CD4-positive, alpha-beta memory T cell (primary cell): ENCODE measurements at places on chromosomes 2 and 18.

DNA sequence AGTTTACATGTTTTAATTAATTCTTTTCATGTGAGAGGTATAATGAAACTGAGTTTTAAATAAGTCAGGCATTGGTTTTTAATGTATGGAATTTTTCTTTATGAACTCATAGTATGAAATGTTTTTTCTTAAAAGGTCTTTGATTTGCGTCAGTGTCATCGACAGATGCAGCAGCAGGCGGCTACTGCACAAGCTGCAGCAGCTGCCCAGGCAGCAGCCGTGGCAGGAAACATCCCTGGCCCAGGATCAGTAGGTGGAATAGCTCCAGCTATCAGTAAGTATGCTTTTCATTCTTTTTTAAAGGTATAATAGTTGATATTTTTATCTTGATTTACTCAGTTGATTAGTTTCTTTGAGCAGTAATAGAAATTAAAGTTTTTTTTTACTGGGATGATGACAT is 46.5 kb downstream of the SMAD4 start:
- peaks cover 38% of the 10 kb centered on the region for H3K36me3 ChIP-seq
- no peak for DNase-seq
- H3K27me3 ChIP-seq = no peaks in the 10 kb centered on the region
- no peak overlapping the region for H3K4me3 ChIP-seq
- H3K27ac ChIP-seq = no peak overlapping the region
- H3K4me1 ChIP-seq = no peaks in the 10 kb centered on the region

DNA sequence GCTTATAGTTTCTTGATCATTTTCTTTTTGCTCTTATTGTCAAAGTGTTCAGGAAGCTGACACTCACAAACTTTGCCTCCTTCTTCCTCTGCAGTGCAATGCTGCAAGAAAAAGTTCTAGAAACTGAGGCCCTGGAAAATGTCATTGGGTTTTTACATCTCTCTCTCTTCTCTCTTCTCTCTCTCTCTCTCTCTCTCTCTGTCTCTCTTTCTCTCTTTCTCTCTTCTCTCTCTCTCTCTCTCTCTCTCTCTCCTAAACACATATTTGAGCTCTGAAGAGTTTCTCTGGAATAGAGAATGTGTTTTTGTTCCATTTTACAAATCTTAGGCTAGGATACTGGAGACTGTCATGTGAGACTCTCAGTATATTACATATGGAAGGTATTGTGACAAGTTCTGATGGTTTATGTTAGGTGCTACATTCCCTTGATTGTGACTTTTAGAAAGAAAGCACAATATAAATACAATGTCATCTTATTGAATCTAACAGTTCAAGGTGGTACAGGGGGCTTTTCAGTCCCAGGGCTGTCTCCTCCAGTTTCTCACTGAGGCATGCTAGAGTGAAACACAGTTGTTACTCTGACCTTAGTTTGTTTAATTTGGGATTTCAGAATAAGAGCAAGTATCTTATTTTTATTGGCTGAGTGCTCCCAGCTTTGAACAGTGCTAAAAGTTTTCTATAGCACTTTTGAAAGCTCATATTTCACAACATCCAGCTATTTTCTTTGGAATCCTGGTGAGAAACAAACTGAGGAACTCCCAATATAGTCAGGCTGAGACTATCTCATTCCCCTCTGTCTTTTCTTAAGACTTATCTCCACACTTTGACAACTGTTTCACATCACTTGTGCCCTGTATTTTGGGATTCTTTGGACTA is 41.4 kb upstream of the EHBP1 start:
- no peak for DNase-seq
- H3K4me3 ChIP-seq = no peak overlapping the region
- H3K27me3 ChIP-seq = no peaks in the 10 kb centered on the region
- H3K36me3 ChIP-seq = no peaks in the 10 kb centered on the region

- H3K4me1 ChIP-seq = no peaks in the 10 kb centered on the region
- H3K27me3 ChIP-seq = no peaks in the 10 kb centered on the region
- no peaks in the 10 kb centered on the region for H3K36me3 ChIP-seq
Measured at GRCh38 chr18:8063733-8064132, 496.6 kb downstream of the PTPRM start.

- no peak for DNase-seq
- no peaks in the 10 kb centered on the region for H3K27me3 ChIP-seq
- H3K36me3 ChIP-seq = no peaks in the 10 kb centered on the region
- H3K4me3 ChIP-seq = no peak overlapping the region
- H3K4me1 ChIP-seq = no peaks in the 10 kb centered on the region
- H3K27ac ChIP-seq = no peak overlapping the region
Measured at GRCh38 chr2:7701791-7702190, 784.6 kb downstream of the RNF144A start.

GRCh38 chr2:231348704-231349373 is 46.7 kb upstream of the B3GNT7 start:
- H3K27me3 ChIP-seq = no peaks in the 10 kb centered on the region
- H3K36me3 ChIP-seq = no peaks in the 10 kb centered on the region
- no peak overlapping the region for H3K27ac ChIP-seq

GRCh38 chr2:46311651-46312223 is 14.5 kb downstream of the EPAS1 start:
- no peak for DNase-seq
- no peaks in the 10 kb centered on the region for H3K27me3 ChIP-seq
- H3K27ac ChIP-seq = no peak overlapping the region
- no peaks in the 10 kb centered on the region for H3K36me3 ChIP-seq
- no peak overlapping the region for H3K4me3 ChIP-seq
- peaks cover under 1% of the 10 kb centered on the region for H3K4me1 ChIP-seq

DNA sequence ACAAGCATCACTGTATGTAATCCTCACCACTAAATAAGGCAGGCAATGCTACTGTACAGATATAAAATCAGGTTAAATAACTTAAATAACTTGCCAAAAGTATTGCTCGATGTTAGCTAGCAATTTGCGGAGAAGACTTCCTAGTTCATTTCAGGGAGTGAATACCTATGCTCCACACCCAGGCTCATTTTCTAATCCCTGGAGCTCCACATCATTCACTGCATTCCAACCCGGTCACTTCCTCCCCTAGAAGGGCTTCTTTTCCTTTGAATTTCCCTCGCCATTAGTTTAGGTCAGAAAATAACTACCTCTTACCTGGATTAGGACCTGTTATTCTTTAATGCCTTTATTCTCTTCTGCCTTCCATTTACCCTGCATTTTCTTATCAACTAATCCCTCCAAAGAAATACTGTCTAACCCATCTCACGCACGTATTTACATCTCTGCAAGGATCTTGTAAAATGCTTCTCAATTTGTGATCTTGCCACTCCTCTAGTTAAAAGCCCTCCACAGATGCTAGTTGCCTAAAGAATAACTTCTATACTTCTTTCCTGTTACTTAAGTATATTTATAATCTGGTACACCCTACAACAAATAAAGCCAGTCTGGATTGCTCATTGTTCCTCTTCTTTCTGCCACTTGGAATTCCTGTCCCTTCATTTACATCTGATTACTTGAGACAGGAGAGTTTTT is 599.8 kb downstream of the NRXN1 start:
- no peak for DNase-seq
- H3K4me1 ChIP-seq = no peaks in the 10 kb centered on the region
- no peak overlapping the region for H3K27ac ChIP-seq
- H3K27me3 ChIP-seq = no peaks in the 10 kb centered on the region
- no peaks in the 10 kb centered on the region for H3K36me3 ChIP-seq
- H3K4me3 ChIP-seq = no peak overlapping the region

- no peaks in the 10 kb centered on the region for H3K36me3 ChIP-seq
- H3K4me3 ChIP-seq = no peak overlapping the region
- H3K4me1 ChIP-seq = no peaks in the 10 kb centered on the region
- no peaks in the 10 kb centered on the region for H3K27me3 ChIP-seq
- DNase-seq = no peak
Measured at GRCh38 chr18:36839835-36840234, 10.9 kb downstream of the KIAA1328 start.
